Mesothelial cell of epicardium (in vitro differentiated cells): ENCODE measurements at places on chromosomes 12 and 14. TPM values are rescaled to one million over a fixed set of nuclear protein-coding genes. Genes with fewer than 3 reads are reported as not detected.
A peak's percentile ranks its signal among the peaks of the same experiment; 100 is the strongest.

GRCh38 chr12:83823386-83824045, 1089.1 kb downstream of the SLC6A15 start:
- H3K27ac ChIP-seq: no peak overlapping the region
- no peak overlapping the region for H3K4me3 ChIP-seq
- peaks cover 34% of the 10 kb centered on the region for H3K4me1 ChIP-seq
- H3K27me3 ChIP-seq: no peaks in the 10 kb centered on the region
- no peak for DNase-seq
- peaks cover 4% of the 10 kb centered on the region for H3K36me3 ChIP-seq

- H3K27me3 ChIP-seq: no peaks in the 10 kb centered on the region
- DNase-seq: no peak
Observed at GRCh38 chr14:103858063-103858781, 10.8 kb upstream of the PPP1R13B start.

DNA sequence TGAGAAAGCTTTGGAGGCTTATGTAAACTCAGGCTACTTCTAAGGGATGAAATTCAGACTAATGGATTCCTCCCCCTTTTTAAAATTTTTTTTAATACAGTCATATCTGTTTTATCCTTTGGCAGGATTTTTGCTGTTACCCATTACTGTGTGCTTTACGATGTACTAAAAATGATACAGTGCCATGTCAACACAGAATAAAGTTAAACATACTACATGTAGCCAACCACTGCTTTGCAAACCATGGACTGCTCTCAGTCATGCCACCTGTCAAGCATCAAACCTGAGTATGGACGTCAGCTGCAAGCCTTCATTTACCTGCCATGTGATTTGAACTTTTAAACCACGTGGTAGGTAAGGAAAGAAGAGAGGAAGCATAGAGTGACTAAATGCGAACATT, 325.8 kb downstream of the FUT8 start:
- no peaks in the 10 kb centered on the region for H3K27me3 ChIP-seq
- H3K27ac ChIP-seq: no peak overlapping the region
- no peak for DNase-seq
- H3K36me3 ChIP-seq: peaks cover 3% of the 10 kb centered on the region
- peaks cover 3% of the 10 kb centered on the region for H3K4me1 ChIP-seq

GRCh38 chr14:22378181-22378580, 210.8 kb downstream of the DAD1 start:
- no peak overlapping the region for H3K27ac ChIP-seq
- no peaks in the 10 kb centered on the region for H3K36me3 ChIP-seq
- H3K4me1 ChIP-seq: peaks cover 18% of the 10 kb centered on the region

- no peak for DNase-seq
- H3K4me1 ChIP-seq: no peaks in the 10 kb centered on the region
- no peak overlapping the region for H3K27ac ChIP-seq
Observed at GRCh38 chr14:105999361-106000028, 473.1 kb downstream of the TMEM121 start.

DNA sequence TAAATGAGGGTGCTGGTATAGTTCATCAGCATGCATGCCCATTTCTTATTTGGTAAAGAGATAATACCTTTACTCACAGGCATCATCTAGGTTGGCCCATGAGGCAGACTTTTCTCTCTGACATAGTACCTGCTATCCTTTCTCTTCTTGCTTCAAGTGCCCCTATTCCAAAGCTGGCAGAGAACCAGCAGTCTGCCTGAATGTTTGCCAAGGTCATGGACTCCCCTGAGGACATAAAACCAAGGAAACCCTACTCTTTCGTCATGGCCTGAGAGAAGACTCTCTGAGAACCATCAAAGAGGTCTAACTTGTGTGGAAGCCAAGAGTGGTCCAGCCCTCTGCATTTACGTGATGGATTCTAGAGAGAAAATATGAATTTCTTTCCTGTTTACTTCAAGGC, 11.9 kb downstream of the PPP1R36 start:
- no peaks in the 10 kb centered on the region for H3K27me3 ChIP-seq
- H3K4me1 ChIP-seq: peaks cover 24% of the 10 kb centered on the region
- no peaks in the 10 kb centered on the region for H3K36me3 ChIP-seq
- H3K27ac ChIP-seq: no peak overlapping the region

- H3K27ac ChIP-seq: no peak overlapping the region
- no peaks in the 10 kb centered on the region for H3K36me3 ChIP-seq
- no peak for DNase-seq
- peaks cover 21% of the 10 kb centered on the region for H3K4me1 ChIP-seq
- no peaks in the 10 kb centered on the region for H3K27me3 ChIP-seq
Observed at GRCh38 chr12:92359581-92360209, 214.0 kb upstream of the BTG1 start.

The MUCL1 gene
- not detected in 3 replicates for total RNA-seq

The PMCH gene
- not detected in 3 replicates for total RNA-seq

The CD69 gene
- total RNA-seq: 0.40 to 0.78 TPM (median 0.43 TPM) in 3 replicates

The ACSM4 gene
- total RNA-seq: not detected in 3 replicates

- H3K27me3 ChIP-seq: peaks cover 65% of the 10 kb centered on the region
- H3K4me3 ChIP-seq: no peak overlapping the region
- peaks cover 3% of the 10 kb centered on the region for H3K4me1 ChIP-seq
- no peaks in the 10 kb centered on the region for H3K36me3 ChIP-seq
- DNase-seq: no peak
- no peak overlapping the region for H3K27ac ChIP-seq
Observed at GRCh38 chr12:3568695-3569094, 77.7 kb downstream of the PRMT8 start.

- no peak overlapping the region for H3K4me3 ChIP-seq
- no peak overlapping the region for H3K27ac ChIP-seq
- no peaks in the 10 kb centered on the region for H3K27me3 ChIP-seq
- H3K4me1 ChIP-seq: peaks cover 11% of the 10 kb centered on the region
- no peaks in the 10 kb centered on the region for H3K36me3 ChIP-seq
- no peak for DNase-seq
Observed at GRCh38 chr12:66903782-66904396, 225.0 kb upstream of the GRIP1 start.

The PLA2G1B gene
- not detected in 3 replicates for total RNA-seq

DNA sequence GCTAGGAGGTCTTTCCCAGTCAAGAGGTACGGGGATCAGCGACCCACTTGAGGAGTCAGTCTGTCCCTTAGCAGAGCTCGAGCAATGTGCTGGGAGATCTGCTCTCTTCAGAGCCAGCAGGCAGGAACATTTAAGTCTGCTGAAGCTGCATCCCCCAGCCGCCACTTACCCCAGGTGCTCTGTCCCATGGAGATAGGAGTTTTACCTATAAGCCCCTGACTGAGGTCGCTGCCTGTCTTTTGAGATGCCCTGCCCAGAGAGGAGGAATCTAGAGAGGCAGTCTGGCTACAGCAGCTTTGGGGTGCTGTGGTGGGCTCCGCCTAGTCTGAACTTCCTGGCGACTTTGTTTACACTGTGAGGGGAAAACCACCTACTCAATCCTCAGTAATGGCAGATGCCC, 874.9 kb upstream of the FLRT2 start:
- DNase-seq: no peak
- peaks cover 24% of the 10 kb centered on the region for H3K36me3 ChIP-seq
- H3K4me3 ChIP-seq: no peak overlapping the region
- peaks cover 12% of the 10 kb centered on the region for H3K4me1 ChIP-seq

DNA sequence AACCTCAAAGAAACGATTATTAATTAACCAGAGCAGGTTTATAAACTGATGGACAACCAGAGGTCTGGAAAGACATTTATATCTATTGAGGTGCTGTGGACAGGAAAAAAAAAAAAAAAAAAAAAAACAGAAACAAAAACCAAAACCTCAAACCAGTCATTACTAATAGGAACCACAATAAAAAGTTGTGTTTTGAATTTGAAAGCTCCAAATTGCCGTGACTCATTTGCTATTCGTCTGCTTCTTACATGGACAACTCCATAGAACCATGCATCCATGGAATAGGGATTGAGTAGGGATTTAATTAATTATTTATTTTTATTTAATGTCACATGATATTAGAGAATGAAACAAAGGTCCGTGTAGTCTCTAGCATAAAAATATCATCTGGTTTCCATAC, 134.1 kb upstream of the SSTR1 start:
- DNase-seq: no peak
- no peak overlapping the region for H3K4me3 ChIP-seq
- H3K27me3 ChIP-seq: no peaks in the 10 kb centered on the region
- peaks cover 6% of the 10 kb centered on the region for H3K4me1 ChIP-seq
- H3K36me3 ChIP-seq: no peaks in the 10 kb centered on the region

DNA sequence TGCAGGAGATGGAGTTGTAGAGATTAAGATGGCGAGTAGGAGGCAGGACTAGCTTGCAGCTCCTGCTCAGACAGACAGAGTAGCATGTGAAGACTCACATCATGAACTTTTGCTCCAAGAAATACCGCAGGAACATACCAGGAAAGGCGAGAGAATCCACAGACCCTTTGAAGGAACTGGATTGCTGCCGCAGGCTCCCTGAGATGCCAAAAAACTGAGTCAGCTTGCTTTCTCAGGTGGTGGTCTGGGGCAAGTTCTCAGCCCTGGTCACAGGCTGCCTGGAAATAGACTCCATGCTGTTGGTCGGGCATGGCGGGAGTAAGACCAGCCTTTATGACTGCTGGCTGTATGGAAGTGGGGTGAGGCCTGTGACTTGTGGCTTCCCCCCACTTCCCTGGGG, 163.6 kb upstream of the NAV3 start:
- H3K27me3 ChIP-seq: peaks cover 13% of the 10 kb centered on the region
- DNase-seq: no peak
- no peak overlapping the region for H3K4me3 ChIP-seq
- no peaks in the 10 kb centered on the region for H3K4me1 ChIP-seq

- H3K4me3 ChIP-seq: no peak overlapping the region
- no peak overlapping the region for H3K27ac ChIP-seq
- peaks cover 2% of the 10 kb centered on the region for H3K4me1 ChIP-seq
- no peaks in the 10 kb centered on the region for H3K27me3 ChIP-seq
- H3K36me3 ChIP-seq: no peaks in the 10 kb centered on the region
Observed at GRCh38 chr14:101351146-101351545, 210.1 kb upstream of the DIO3 start.

The SMOC1 gene
- 1.4 to 2.0 TPM (median 1.5 TPM) in 3 replicates for total RNA-seq

The C14orf39 gene
- total RNA-seq: 1.3 to 2.3 TPM (median 1.6 TPM) in 3 replicates

GRCh38 chr14:96252999-96253539, 2.9 kb upstream of the BDKRB1 start:
- DNase-seq: peak; percentile 58
- no peaks in the 10 kb centered on the region for H3K27me3 ChIP-seq
- peaks cover 58% of the 10 kb centered on the region for H3K4me1 ChIP-seq
- no peak overlapping the region for H3K4me3 ChIP-seq

DNA sequence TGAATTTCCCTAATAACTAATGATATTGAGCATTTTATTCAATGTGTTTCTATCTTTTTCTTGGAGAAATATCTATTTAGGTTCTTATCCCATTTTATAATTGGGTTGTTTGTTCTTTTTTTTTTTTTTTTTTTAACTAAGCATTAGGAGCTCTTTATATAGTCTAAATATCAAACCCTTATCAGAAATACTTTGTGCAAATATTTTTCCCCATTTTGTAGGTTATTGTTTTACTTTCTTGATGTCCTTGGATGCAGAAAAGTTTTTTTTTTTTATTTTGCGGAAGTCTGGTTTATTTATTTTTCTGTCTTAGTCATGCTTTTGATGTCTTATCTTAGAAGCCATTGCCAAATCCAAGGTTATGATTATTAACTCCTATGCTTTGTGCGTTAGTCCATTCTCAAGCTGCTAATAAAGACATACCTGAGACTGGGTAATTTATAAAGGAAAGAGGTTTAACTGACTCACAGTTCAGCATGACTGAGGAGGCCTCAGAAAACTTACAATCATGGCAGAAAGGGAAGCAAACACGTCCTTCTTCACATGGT, 434.3 kb upstream of the TBX3 start:
- H3K4me3 ChIP-seq: no peak overlapping the region
- DNase-seq: no peak
- peaks cover 19% of the 10 kb centered on the region for H3K36me3 ChIP-seq
- H3K27me3 ChIP-seq: no peaks in the 10 kb centered on the region

The ARMH4 gene
- total RNA-seq: 18.8 to 19.8 TPM (median 19.6 TPM) in 3 replicates

The CCND2 gene
- 393 to 412 TPM (median 404 TPM) in 3 replicates for total RNA-seq

The NAP1L1 gene
- total RNA-seq: 867 to 887 TPM (median 880 TPM) in 3 replicates

GRCh38 chr14:77099425-77100167, 1.5 kb downstream of the CIPC start:
- peak overlapping the region; percentile 96 for H3K4me3 ChIP-seq
- H3K4me1 ChIP-seq: peaks cover 54% of the 10 kb centered on the region
- H3K36me3 ChIP-seq: no peaks in the 10 kb centered on the region
- no peak for DNase-seq

The RTL1 gene
- total RNA-seq: 8.8 to 9.4 TPM (median 9.3 TPM) in 3 replicates

- H3K36me3 ChIP-seq: no peaks in the 10 kb centered on the region
- no peak overlapping the region for H3K4me3 ChIP-seq
- no peaks in the 10 kb centered on the region for H3K27me3 ChIP-seq
Observed at GRCh38 chr14:19974844-19975243, 547 bp upstream of the OR4K15 start.

The LETMD1 gene
- 71.8 to 77.0 TPM (median 74.4 TPM) in 3 replicates for total RNA-seq

The PLEK2 gene
- total RNA-seq: 0.95 TPM in 1 of 3 replicates, not detected in the others

GRCh38 chr12:126926023-126926594, 1340.9 kb upstream of the TMEM132C start:
- H3K27me3 ChIP-seq: peaks cover 9% of the 10 kb centered on the region
- H3K4me1 ChIP-seq: no peaks in the 10 kb centered on the region
- H3K36me3 ChIP-seq: no peaks in the 10 kb centered on the region
- no peak for DNase-seq
- H3K27ac ChIP-seq: no peak overlapping the region

The TRPV4 gene
- 3.7 to 4.3 TPM (median 4.1 TPM) in 3 replicates for total RNA-seq
